ENCODE measurements at places on chromosomes 3 and 15. TPM values are rescaled to one million over a fixed set of nuclear protein-coding genes. Genes with fewer than 3 reads are reported as not detected.

DNA sequence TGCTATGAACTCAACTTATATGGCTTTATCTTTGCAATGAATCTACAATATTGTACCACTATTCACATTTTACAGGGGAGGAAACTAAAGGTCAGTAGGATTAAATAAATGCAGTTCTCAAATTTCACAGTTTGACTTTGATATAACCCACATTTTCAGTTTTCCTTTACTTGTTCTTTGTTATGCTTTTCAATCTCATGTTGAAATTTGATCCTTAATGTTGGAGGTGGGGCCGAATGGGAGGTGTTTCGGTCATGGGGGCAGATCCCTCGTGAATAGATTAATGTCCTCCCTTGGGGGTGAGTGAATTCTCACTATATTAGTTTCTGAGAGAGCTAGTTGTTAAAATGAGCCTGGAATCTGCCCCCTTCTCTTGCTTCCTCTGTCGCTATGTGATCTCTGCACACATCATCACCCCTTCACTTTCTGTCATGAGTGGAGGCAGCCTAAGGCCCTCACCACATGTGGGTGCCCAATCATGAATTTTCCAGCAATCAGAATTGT, 44.7 kb downstream of the CD200 start:
- DNase-seq, result no peak

- DNase-seq, result no peak
Observed at GRCh38 chr3:155426524-155427230, 133.2 kb upstream of the STRIT1 start.

- no peak for DNase-seq
Observed at GRCh38 chr3:142337994-142338393, 109.8 kb downstream of the XRN1 start.

Gene PRSS50
- 0.50 TPM for total RNA-seq

Gene DLG1
- total RNA-seq, result 201 TPM

- DNase-seq, result no peak
Observed at GRCh38 chr3:178350763-178351162, 185.5 kb upstream of the KCNMB2 start.

GRCh38 chr3:20218215-20218614, 32.2 kb upstream of the SGO1 start:
- no peak for DNase-seq

- DNase-seq, result no peak
Observed at GRCh38 chr3:104349836-104350235, 1016.9 kb upstream of the ALCAM start.

- no peak for DNase-seq
Observed at GRCh38 chr15:41503669-41504010, 10.0 kb downstream of the ITPKA start.

DNA sequence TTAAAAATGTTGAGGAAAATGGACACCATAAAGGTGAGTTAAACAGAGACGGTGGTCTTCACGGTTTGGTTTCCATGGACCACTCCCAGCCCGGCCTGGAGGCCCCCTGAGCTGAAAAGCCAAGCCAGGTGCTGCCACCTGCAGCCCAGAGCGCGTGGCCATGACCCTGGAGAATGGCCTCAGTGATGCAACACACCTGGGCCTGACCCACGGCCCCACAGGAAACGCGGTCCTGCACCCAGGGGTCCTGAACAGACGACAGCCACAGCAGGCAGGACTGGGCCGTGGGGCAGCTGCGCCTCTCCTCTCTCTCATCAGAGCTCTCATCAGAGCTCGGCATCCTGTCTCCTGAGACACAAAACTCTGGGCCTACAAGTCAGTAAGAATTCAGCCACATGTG, 64.1 kb downstream of the NIPA2 start:
- DNase-seq, result no peak

Gene GP9
- not detected for total RNA-seq

Gene NOX5
- total RNA-seq, result 1.5 TPM

GRCh38 chr3:140834266-140835037, 107.2 kb upstream of the SLC25A36 start:
- DNase-seq, result no peak

- no peak for DNase-seq
Observed at GRCh38 chr3:18119866-18120265, 305.3 kb downstream of the SATB1 start.

Gene ZIC1
- total RNA-seq, result not detected

DNA sequence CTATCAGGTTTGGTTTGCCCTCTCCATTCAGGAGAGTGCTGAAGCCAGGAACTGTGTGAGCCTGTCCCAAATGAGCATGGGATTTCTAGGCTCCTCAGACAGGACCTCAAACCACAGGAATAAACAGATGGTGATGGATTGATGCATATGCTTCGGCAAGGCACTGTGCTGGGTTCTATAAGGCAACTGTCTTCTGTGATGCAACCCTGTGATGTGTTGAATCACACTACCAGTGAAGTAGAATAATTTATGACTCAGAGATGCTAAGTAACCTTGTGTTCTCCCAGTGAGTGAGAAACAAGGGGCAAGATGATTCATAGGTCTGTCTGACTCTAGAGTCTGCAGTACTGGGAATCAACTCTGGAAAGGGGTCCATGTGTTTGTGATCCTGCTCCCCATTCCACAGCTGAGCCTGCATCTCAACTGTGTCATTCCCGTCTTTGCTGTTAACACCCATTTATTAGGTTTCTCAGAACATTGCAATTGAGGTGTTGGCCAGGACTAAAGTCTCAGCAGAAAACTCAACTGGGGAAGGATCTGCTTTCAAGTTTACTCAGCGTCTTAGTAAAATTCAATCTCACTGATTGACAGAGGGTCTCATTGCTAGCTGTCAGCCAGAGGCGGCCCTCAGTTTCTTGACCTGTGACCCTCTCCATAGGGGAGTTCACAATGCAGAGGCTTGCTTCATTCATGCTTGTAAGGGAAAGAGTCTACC, 510.1 kb upstream of the CFAP20DC start:
- DNase-seq, result peak; percentile 74
